Upper lobe of left lung (tissue), 6 donors: ENCODE measurements at places on chromosomes 11 and 22.

GRCh38 chr11:29682856-29683255, 334.0 kb downstream of the KCNA4 start:
- no peak for DNase-seq

DNA sequence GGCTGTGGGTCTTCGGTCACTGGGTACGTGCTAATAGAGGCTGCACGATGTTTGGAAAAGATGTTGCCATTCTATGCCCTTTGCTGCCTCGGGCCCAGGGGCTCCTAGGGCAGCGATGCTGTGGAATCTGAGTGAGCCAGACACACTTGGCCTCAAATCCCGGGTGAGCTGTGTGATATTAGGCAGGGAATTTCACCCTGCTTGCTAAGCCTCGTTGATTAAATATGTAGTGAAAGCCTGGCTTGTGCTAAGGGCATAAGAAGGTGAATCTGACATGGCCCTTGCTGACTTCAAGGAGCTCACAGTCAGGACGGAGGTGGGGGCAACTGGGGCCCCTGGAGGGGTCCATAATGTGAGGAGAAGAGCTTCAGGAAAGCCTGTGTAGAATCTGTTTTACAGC, 5.4 kb upstream of the HMOX1 start:
- DNase-seq: no peak

GRCh38 chr11:44104481-44105294, 9.2 kb downstream of the EXT2 start:
- no peak for DNase-seq

- peak; percentile 70 for DNase-seq
Observed at GRCh38 chr11:69918938-69919650, 99.9 kb upstream of the FGF3 start.

DNA sequence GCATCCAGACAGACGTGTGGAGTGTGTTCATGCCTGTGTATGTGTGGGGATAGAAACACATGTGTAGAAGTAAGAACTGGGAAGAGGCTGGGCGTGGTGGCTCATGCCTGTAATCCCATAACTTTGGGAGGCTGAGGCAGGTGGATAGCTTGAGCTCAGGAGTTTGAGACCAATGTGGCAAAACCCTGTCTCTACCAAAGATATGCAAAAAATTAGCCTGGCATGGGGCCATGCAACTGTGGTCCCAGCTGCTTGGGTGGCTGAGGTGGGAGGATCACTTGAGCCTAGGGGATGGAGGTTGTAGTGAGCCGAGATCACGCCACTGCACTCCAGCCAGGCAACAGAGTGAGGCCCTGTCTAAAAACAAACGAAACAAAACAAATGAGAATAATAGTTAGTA, 1166.6 kb downstream of the TBC1D22A start:
- DNase-seq: no peak
